ENCODE measurements at places on chromosomes 1 and 21. TPM values are rescaled to one million over a fixed set of nuclear protein-coding genes. Genes with fewer than 3 reads are reported as not detected.

- H3K4me1 ChIP-seq = no peaks in the 10 kb centered on the region
- no peak for DNase-seq
- H3K36me3 ChIP-seq = no peaks in the 10 kb centered on the region
- peaks cover 3% of the 10 kb centered on the region for H3K27me3 ChIP-seq
These were observed 29.2 kb downstream of the CASZ1 start for GRCh38 chr1:10767282-10767681.

DNA sequence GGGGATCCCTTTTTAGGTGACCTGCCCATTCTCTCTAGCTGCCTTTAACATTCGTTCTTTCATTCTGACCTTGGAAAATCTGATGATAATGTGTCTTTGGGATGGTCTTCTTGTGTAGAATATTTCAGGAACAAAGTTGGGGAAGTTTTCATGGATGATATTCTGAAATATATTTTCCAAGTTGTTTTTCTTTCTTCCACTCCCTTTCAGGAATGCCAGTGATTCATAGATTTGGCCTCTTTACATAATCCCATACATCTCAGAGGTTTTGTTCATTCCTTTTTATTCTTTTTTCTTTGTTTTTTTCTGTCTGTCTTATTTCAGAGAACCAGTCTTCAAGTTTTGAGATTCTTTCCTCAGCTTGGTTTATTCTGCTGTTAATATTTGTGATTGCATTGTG, 13.9 kb upstream of the SCMH1 start:
- no peaks in the 10 kb centered on the region for H3K4me1 ChIP-seq
- peaks cover 2% of the 10 kb centered on the region for H3K27me3 ChIP-seq
- H3K27ac ChIP-seq = no peak overlapping the region
- no peaks in the 10 kb centered on the region for H3K36me3 ChIP-seq

PLEKHN1 gene
- total RNA-seq = under 0.01 TPM

DNA sequence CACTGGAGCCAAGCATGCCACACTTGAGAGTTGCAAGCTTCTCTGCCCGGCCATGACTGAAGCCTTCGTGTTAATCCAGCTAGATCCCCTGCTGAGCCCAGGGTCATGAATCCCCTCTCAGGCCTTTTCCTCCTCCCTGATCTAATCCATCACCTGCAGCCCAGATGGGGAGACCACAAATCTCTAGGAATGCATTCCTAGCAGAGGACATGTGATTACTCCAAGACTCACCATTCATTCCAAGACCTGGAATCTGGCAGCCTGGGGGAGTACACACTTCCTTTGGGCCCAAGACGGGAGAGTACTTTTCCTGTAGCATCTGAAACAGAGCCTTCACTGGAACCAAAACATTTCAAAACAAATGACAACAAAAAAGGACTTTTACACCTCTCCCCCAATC, 269.3 kb upstream of the NFIA start:
- no peaks in the 10 kb centered on the region for H3K36me3 ChIP-seq
- no peak for DNase-seq
- no peaks in the 10 kb centered on the region for H3K27me3 ChIP-seq
- H3K4me1 ChIP-seq = no peaks in the 10 kb centered on the region

DNA sequence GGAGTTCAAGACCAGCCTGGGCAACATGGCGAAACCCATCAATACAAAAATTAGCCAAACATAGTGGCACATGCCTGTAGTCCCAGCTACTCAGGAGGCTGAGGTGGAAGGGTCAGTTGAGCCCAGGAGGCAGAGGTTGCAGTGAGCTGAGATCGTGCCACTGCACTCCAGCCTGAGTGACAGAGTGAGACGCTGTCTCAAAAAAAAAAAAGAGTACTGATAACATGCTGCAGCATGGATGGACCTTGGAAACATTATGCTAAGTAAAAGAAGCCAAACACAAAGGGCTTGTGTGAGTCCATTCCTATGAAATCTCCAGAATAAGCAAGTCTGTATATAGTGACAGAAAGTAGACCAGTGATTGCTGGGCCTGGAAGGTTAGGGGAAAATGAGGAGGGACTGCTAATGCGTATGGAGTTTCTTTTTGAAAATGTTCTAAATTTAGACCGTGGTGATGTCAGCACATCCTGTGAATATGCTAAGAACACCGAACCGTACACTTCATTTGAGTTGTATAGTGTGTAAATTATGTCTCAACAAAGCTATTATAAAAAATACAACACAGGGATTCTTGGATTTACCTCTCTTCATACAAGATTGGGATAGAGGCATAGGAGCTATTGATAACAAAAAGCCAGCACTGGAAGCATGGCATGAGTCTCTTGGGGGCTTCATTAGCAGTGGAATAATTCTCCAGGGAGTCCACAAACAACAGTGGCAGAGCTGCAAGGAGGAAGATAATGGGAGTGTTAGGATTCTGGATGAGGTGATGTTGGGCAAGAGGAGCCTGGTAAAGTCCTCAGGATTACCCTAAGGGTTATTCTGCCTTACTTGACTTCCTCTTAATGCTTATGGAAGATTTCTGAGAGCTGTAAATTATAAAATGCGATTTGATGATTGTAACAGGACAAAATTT, 73.5 kb downstream of the TTC3 start:
- H3K4me1 ChIP-seq = peaks cover 2% of the 10 kb centered on the region
- no peak overlapping the region for H3K4me3 ChIP-seq
- no peak overlapping the region for H3K27ac ChIP-seq

DNA sequence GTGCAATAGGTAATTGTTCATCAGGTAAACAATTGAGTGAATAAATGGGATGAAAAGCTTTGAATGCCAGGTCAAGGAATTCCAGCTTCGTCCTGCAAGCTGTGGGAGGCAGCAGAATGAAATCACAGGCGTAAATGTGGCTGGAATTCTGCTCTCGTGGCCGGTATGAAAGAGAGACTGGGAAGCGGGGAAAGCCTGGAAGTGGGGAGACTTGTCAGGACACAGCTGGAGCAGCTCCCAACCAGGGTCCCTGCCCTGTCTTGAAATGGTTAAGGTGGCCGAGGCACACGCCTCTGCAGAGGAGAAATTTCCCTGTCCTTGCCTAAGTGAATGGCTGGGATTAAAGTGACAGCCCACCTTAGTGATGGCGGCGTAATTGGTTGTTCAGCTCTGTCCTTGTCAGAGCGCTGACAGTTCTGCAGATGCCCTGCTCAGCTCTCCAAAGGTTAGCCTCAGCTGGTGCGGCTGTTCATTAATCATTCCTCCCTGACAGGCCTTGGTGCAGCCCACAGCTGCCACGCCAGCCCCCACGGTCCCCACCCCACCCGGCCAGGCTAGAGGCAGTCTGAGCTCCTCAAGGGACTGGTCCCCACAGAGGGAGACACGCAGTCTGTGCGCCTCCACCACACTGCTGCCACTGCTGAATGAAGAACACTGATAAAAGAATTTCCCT, 398.3 kb upstream of the POU3F1 start:
- H3K4me3 ChIP-seq = no peak overlapping the region
- no peak overlapping the region for H3K27ac ChIP-seq
- H3K36me3 ChIP-seq = no peaks in the 10 kb centered on the region
- no peaks in the 10 kb centered on the region for H3K27me3 ChIP-seq

GRCh38 chr1:76503736-76504135, 363.5 kb upstream of the ST6GALNAC5 start:
- no peaks in the 10 kb centered on the region for H3K36me3 ChIP-seq
- no peaks in the 10 kb centered on the region for H3K4me1 ChIP-seq
- H3K4me3 ChIP-seq = no peak overlapping the region
- H3K27me3 ChIP-seq = no peaks in the 10 kb centered on the region

MAP10 gene
- total RNA-seq = 2.6 TPM
